Activated CD8-positive, alpha-beta memory T cell treated with anti-CD3 and anti-CD28 coated beads for 48 hours (primary cell): ENCODE measurements at places on chromosomes 16 and 17.
A peak's percentile ranks its signal among the peaks of the same experiment; 100 is the strongest.

- no peak for DNase-seq
Measured at GRCh38 chr16:46986438-46986837, 13.0 kb upstream of the DNAJA2 start.

- DNase-seq: no peak
Measured at GRCh38 chr17:82164853-82165252, 47.8 kb downstream of the CCDC57 start.

GRCh38 chr17:80604670-80605010, 60.0 kb downstream of the RPTOR start:
- no peak for DNase-seq

DNA sequence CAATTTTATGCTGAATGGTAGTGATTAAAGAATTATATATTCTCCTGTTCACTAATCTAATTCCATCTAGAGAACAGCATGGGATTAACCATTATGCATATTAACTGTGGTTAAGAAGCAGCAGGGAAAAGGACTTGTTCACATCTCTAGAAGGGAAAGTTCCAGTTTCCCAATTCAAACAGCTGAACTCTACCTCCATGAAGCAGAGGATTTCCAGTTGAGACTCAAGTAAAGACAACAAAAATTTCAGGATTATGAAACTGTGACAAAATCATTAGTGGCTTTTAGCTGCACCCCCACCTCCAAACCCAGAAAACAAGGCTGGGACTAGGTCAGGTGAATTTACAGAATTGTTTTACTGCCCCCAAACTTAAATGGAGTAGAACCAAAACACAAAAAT, 73.6 kb downstream of the USP32 start:
- DNase-seq: no peak

- no peak for DNase-seq
Measured at GRCh38 chr17:38796451-38797157, 2.8 kb downstream of the PIP4K2B start.

DNA sequence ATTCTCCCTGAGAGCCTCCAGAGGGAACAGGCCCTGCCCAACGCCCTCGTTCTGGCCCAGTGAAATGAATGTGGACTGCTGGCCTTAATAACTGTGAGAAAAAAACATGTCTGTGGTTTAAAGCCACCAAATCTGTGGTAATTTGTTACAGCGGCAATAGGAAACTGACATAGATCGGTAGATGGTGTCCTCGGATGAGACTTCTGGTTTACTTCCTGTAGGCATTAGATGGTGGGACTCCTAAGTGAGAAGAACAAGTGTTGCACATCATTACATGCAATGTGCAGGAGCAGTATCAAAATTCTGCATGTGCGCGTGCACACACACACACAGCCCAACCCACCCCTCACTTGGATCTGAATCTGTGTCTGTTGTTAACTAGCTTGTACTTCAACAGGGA, 42.0 kb downstream of the CDK5R1 start:
- DNase-seq: no peak

- DNase-seq: no peak
Measured at GRCh38 chr17:21357696-21358656, 18.2 kb upstream of the KCNJ12 start.

DNA sequence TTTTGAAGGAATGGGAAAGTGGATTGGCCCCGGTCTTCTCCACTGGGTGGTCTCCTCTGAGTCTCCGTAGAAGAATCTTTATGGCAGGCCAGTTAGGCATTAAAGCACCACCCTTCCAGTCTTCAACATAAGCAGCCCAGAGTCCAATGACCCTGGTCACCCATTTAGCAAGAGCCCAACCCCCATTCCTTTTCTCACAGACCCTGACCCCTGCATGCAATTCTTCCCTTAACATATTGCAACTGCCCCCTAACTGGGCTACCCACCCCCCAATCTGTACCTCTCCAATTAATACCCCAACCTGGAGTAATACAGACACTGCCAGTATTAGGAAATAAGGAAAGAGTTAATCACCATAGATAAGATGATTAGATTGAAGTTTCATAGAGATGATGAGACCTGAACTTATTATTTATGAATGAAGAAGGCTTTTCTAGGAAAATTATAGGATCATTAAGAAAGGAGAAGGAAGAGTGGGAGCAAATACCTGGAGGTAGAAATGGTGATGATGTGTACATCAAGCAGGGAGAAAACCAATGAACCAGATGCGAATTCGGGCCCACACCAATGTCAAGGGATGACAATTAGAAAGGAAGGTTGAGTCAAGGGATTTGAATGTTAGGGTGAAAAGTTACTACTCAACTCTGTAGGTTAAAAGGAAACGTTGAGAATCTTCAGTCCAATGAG, 2.4 kb downstream of the CCL2 start:
- no peak for DNase-seq

GRCh38 chr17:47850692-47851573, at the start of gene SP6:
Gene SP6 (minus strand): TSS chr17:47851163. CDS start chr17:47848429, 2,734 bp downstream.
- peak; percentile 38 for DNase-seq

GRCh38 chr16:30884760-30885159, 9.1 kb downstream of the BCL7C start:
- DNase-seq: no peak

- DNase-seq: peak; percentile 46
Measured at GRCh38 chr16:24010440-24011089, 174.8 kb downstream of the PRKCB start.

DNA sequence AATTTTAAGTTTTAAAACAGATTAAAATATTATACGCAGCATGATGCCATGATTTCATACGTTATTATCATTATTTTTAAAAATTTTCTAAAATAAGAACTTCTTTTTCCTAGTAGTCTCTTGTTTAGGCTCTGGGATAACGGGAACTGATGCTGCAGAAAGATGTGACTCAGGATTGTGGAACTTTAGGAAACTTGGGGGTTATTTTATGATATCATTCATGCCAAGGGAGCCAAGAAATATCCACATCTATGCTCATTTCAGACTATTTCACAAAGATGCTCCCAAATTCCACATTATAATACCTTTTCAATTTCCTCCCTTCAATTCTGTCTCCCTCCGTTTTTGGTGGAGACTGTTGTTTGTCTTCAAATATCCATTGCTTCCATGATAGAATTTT, 236.4 kb downstream of the HS3ST3A1 start:
- DNase-seq: no peak

GRCh38 chr16:62068747-62069146, 32.5 kb upstream of the CDH8 start:
- DNase-seq: no peak

- DNase-seq: no peak
Measured at GRCh38 chr16:77112746-77113145, 78.2 kb upstream of the MON1B start.

DNA sequence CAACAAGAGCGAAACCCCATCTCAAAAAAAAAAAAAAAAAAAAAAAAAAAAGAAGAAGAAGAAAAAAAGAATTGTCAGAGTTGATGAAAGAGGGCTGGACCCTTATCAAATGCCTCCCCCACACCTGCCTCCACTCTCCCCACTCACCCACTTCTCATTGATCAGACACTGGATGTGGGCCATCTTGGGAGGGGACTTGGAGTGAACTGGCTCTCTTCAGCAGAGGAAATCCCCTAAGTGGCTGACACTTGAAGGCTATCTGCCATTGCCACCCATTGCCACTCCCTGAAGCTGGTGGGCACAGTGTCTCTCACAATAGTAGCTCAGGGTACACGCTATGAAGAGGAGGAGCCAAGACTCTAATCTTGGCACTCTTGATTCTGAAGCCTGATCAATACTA, 1.6 kb downstream of the ITGA2B start:
- no peak for DNase-seq

- no peak for DNase-seq
Measured at GRCh38 chr17:45307290-45308015, 9.4 kb downstream of the MAP3K14 start.

GRCh38 chr17:51087072-51087757, 33.5 kb downstream of the SPAG9 start:
- DNase-seq: no peak

DNA sequence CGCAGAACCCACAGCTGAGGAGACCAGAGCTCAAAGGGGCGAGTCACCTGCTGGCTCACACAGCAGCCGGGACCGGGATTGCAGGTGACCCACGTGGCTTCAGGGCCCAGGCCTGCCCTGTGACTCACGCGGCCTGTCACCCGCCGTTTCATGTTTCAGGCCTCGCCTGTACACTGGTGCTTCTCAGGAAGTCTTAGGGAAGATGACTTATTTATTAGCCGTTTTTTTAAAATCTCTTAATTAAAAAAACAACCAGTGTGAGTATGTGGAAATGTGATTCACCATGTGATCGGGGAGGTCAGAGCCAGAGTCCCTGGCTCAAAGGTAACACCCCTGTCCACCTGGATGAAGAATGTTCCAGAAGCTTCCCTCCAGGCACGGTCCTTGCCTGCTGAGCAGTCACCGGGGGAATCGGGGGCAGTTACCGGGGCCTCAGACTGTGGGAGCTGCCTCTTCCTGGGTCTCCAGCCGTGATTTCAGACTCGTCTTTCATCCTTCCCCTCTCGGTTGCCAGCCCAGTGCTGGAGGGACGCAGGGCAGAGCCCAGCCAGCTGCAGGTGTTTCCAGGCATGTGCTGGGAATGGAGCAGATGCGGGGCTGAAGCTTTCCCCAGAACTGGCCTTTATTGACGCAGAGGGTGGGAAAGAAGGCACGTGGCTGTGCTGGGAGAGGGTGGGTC, 49.3 kb downstream of the CMIP start:
- peak; percentile 12 for DNase-seq

GRCh38 chr16:81633147-81633619, 145.9 kb upstream of the PLCG2 start:
- no peak for DNase-seq

GRCh38 chr16:85579191-85579590, 33.9 kb upstream of the GSE1 start:
- DNase-seq: no peak

GRCh38 chr17:8117367-8117979, 841 bp downstream of the ALOXE3 start:
- no peak for DNase-seq

GRCh38 chr16:56824331-56824730, 40.7 kb upstream of the SLC12A3 start:
- no peak for DNase-seq
